Inflammatory macrophage treated with lipopolysaccharide for 4 hours (primary cell): ENCODE measurements at places on chromosomes 2 and 18.

DNA sequence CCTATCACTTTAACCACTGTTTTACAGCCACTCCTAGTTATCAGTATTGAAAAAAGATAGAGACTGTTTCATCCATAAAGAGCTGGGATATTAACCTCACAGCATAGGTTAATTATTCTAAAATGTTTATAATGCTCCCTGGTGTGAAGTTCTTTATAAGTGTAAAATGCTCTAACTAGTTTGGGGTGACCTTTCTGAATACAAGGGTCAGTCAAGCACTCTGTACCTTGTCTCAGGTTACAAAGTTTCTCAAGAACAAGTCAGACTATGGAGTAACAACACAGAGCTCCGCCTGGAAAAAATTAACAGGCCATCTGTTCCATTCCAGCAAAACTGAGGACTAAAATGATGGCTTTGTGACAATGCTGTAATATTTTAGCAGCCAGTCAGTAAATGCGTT lies 107.4 kb downstream of the NOL4 start:
- DNase-seq, result no peak

DNA sequence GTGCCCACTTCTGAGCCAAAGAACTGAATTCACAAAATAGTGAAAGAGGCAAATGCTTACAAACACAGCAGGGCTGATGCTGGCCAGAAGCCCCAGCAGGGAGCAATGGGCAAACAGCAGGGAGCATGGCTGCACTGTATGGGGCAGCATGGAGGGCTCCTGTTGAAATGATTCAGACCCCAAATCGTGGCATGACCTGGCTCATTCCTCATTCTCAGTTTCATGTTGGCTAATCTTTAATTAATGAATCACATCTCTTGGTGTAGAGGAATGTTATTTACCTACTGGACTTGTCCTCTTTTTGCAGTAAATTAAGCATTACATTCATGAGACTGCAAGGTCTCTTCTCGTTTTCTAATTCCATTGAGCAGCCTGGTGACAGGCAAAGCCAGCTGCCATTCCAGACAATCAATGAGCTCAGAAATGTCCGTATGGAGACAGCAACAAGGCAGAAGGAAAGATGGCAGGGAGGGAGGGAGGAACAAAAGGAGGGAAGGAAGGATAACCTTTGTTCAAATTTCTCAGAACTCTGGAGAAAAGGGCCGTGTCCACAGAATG lies 84.9 kb upstream of the ST8SIA3 start:
- DNase-seq, result no peak

DNA sequence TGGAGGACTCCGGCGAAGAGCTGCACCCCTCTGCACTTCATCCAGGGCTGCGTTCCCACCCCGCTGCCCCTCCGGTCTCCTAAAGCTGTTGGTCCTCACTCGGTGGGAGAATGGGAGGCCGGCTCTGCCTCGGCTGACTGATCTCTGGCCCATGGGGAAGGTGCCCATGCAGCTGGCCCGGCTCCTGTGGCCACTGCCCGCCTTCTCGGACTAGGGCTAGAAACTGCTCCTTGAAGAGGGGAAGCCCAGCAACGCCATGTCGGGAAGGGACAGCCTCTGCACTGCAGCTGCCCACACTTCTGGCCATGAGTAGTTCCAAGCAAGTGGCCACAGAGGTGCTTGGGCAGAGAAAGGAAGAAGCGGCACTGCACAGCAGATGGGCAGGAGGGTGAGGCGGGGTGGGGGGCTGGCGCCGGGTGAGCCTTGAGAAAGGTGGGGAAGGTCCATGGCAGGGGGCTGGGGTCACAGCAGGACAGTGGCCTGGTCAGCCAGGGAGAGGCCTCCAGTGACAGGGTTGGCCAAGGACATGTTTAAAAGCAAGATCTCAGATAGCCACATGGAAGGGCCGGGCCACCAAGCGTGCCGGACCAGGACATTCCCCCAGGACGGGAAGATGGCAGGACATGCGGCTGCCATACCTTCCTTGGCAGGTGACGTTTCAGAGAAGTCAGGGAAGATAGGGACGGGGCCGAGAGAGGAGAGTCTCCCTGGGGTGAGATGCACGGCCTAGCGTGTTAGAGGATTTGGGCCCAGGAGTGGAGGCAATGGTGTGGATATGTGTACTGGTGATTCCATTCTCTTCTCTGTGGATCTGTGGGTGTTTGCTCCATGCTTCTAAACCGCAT lies 158.8 kb upstream of the HDAC4 start:
- DNase-seq, result no peak

DNA sequence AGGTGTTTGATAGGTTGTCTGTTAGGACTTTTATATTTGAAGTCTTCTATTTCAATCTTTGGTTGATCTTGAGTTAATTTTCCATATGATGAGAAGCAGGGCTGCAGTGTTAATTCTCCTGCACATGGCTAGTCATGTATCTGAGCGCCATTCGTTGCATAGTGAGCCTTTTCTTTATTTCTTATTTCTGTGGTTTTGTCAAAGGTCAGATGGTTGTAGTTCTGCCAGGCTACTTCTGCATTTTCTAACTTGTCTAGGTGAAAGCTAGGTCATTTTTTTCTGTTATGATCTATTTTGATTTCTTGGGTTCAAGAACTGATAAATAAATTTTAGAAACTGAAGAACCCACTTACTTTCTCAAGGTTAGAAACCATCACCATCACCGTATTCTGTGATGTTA lies 56.7 kb downstream of the CCDC74A start:
- peak; percentile 3 for DNase-seq

GRCh38 chr2:176187200-176187898 lies 1.1 kb upstream of the HOXD1 start:
- DNase-seq, result no peak

- peak; percentile 39 for DNase-seq
These were observed 1074.2 kb upstream of the ZEB2 start for GRCh38 chr2:145593991-145594614.

DNA sequence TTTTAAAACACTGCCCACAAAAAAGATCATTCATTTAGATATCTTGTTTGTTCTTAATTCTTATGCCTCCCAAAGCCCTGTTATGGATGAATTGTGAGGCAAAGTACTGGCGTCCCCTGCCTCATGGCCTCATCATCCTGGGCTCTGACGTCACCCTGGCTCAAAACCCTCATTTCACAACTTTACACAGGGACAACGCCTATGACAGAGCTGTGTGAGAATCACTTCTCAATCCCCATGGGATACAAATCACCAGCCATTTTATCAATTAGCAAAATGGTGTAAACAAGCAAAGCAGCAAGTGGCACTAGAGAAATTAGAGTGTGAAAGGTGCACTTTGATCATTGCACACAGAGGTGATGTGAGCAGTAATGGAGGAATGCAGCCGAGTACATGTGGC lies 16.6 kb downstream of the FHOD3 start:
- no peak for DNase-seq

GRCh38 chr2:223169830-223170605 lies 118.0 kb downstream of the KCNE4 start:
- DNase-seq, result no peak

GRCh38 chr2:230220347-230220969 lies 674 bp upstream of the SP110 start:
- DNase-seq, result no peak

DNA sequence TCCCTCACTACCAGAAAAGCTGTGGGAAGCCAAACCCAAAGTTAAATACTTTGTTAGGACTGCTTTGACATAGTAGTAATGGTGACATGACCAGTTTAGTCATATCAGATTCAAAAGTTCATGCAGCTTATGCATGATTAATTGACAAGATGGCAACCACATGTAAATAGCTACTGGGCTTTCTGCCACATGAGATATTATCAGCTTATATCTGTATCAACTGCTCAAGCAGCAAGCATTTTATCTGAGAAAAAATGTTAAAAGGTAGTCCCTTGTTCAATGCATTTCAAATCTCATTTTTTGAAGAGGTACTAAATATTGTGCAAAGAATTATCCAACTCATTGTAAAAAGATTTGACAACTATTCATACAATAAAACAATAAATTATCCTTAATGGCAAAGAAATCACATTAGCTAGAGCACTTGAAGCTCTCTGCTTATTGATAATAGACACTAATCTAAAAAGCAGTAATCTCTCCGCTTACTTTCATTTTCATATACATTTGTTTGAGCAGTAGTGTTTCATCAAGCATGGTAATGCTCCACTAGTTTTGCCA lies 993.6 kb upstream of the NXPH2 start:
- no peak for DNase-seq

- no peak for DNase-seq
These were observed 4.0 kb downstream of the KANSL1L start for GRCh38 chr2:210167227-210167626.

DNA sequence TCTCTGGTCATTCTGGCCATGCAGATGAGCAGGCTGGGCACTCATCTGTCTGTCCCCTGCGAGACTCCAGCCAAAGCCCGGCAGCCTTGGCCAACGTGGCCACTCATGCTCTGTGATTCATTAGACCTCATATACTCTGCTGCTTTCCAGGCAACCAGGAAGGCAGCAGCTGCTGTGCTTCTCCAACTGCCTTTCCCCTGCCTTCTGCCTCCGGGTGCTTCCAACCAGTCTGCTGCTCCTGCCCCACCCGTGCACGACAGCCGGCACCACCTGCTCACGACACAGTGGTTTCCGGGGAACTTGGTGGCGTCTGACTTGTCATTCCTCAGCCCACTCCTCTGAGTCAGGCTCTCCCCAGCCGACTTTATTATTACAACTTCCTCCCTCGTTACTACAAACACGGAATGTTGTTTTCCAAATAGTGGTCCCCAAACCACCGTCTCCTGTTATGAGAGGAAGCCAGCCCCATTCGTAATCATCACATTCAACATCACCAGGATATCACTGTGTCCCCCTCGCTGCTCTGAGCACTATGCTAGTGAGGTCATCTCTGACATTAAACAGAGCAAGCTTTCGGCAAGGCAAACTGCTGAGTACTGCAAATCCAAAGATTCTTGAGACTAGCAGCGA lies 392.4 kb downstream of the ALK start:
- DNase-seq, result peak; percentile 75

DNA sequence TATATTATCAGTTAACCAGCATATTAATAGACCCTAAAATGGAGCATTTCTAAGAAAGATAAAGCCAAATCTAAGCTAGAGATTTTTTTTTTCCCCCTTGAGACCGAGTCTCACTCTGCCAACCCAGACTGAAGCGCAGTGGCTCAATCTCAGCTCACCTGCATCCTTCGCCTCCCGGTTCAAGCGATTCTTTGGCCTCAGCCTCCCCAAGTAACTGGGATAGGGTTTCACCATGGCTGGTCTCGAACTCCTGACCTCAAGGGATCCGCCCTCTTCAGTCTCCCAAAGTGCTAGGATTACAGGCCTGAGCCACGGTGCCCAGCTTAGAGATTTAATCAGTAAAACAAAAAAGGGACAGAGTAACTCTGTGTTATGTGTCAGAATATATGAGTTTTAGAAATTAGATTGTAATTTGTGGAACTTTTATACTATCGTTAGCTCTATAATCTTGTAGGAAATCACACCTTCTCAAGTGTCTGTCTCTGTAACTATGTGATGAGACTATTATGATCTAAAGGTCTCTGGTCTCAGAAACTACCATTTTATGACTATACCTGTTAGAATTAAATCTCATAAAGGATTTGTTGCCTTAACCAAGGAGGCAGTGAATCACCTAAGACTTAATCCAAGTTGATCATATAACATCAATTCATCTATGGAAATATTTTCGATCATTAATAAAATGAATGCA lies 34.0 kb downstream of the YWHAQ start:
- no peak for DNase-seq

DNA sequence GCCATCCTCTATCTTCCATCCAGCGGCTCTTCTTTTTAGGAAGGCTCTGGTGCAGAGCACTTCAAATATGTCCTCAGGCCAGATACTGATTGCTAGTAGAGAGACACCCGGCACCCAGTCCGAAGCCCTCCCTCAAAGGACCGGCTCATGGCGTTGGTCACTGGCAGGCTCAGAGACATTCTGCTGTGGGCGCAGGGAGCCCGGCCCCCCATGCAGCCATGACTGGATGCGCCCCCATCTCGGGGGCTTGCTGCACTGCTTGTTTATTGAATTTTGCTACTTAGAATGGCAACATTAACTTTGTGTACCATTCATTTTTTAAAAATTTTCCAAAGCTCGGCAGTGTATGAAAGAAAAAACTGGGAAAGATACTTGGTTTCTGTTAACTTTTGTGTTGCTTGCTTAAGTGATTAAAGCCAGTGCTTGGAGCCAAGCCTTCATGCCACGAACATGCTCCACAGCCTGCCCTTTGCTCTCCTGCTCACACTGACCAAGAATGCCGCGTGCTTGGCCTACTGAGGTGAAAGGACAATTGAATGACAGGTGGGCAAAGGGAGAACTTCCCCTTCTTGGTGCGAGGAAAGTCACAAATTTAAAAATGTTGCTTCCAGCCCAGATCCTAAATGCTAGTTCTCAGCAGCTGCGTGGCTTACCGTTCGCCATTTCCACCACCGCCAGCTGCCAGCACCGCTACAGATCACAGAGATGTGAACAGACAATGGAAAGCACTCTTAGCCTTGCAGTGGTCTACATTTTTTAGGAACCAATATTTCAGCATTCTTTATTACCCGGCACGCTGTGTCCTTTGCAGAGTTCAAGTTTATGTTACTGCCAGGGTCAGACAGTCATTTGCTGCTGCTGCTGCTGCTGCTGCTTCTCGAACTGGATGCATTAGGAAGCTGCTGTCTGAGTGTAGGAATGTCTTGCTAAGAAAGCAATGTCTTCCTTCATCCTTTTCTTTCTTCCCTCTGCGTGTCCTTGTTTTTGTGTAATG lies 76.7 kb downstream of the FAM210A start:
- no peak for DNase-seq

GRCh38 chr2:229218329-229218921 lies 52.7 kb downstream of the PID1 start:
- no peak for DNase-seq

DNA sequence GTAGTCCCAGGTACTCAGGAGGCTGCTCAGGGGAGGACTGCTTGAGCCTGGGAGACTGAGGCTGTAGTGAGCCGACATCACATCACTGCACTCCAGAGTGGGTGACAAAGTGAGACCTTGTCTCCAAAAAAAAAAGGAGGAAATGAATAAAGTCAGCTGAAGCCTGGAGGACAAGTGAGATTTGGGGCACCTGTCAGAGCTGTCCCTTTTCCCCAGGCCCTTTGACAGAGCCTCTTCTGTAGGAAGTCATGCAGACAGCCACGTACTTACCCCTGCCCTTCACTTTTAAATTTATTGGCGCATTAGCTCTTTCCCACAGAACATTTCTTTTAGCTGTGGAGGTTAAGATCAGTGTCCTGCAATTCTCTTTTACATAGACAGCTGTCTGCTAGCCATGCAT lies 151.0 kb upstream of the DNMT3A start:
- DNase-seq, result no peak
